ENCODE measurements at places on chromosomes 2 and 18.

DNA sequence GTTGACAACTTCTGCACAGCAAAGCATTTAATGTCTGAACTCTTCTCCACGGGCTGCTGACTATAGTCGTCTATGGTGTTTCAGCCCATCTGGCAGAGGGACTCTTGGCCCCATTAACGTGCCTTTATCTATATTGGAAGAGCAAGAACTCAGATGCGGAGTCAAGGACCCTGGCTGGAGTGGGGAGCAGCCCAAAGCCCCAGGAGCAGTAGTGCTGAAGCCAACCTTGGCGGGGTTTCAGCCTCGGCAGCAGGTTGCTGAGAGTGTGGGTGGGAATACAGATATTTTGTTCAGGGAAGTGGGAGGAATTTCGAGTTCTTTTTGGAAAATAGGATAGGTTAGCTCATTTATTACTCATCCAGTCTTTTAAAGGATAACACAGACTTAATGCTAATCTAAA, 34.2 kb downstream of the TMEM17 start:
- DNase-seq, result no peak

- DNase-seq, result no peak
Observed at GRCh38 chr2:3290655-3291054, 87.0 kb downstream of the EIPR1 start.

GRCh38 chr2:45773909-45774308, 122.4 kb downstream of the PRKCE start:
- DNase-seq, result no peak

GRCh38 chr2:168790226-168790902, 12.1 kb upstream of the NOSTRIN start:
- no peak for DNase-seq

DNA sequence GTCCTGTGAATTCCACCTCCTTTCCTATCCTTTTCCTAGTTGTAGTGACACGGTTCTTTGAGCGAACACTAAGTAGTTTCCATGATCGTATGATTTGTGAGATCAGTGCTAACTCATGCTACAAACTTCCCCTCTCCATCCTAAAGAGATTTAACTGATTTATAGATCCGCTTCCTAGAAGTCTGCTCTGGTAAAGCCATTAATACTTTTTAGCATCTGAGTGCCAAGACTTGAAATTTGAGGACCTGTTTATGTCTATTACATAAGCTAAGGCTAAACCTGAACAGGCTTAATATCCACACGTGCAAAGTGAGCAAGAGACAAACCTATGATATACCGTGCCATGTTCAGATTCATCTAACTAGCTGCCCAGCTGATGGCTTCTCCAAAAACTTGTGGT, 14.9 kb downstream of the PROKR1 start:
- DNase-seq, result no peak

DNA sequence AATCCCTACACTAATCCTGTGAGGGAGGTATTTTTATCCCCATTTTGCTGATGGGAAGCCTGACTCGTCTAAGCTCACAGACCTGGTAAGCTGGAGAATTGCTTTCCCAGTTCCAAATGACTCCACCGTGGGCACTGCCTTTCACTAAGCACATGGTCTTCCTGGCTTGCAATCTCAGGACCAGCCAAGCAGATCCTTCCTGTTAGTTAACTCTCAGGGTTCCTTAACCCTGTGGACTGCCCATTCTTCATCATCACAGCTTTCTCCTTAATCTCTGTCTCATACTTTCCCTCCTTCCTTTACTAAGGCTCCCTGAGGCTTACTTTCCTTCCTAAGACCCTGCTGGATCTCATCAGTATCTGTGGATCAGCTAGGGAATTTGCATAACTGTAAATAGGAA, 122.2 kb upstream of the ZEB2 start:
- no peak for DNase-seq

- no peak for DNase-seq
Observed at GRCh38 chr2:174664084-174664759, 66.6 kb upstream of the WIPF1 start.

DNA sequence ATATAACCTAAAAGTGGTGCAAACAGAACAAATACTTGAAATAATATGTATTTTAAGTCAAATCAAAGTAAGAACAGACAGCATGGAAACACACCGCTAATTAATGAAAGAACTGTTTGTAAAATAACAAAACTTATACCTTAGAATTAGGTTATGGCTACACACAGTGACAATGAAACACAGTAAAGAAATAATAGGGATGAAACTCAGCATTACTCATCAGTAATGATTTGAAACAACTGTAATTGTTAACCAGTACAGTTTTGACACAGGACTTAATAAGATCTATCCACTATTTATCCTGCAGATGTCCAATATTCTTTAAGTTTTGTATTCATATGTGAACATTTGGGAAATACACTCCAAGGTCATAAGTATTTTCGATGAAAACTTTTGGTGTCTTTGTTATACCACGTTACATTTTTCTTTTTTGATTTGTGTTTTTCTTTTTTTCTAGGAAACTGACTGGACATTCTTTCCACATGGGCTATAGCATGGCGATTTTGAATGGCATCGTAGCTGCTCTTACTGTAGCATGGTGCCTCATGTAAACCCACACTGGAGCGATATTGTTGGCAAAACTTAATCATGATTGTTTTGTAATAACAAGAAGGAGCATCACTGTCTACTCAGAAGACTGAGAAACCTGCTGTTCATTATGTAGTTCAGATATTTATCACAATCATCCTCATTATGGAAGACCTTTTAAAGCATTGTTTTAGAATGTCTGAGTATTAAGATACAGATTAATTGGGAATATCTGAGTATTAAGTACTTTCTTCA, 41.1 kb downstream of the ARL6IP6 start:
- no peak for DNase-seq

- no peak for DNase-seq
Observed at GRCh38 chr2:128403814-128404708, 85.4 kb upstream of the HS6ST1 start.

DNA sequence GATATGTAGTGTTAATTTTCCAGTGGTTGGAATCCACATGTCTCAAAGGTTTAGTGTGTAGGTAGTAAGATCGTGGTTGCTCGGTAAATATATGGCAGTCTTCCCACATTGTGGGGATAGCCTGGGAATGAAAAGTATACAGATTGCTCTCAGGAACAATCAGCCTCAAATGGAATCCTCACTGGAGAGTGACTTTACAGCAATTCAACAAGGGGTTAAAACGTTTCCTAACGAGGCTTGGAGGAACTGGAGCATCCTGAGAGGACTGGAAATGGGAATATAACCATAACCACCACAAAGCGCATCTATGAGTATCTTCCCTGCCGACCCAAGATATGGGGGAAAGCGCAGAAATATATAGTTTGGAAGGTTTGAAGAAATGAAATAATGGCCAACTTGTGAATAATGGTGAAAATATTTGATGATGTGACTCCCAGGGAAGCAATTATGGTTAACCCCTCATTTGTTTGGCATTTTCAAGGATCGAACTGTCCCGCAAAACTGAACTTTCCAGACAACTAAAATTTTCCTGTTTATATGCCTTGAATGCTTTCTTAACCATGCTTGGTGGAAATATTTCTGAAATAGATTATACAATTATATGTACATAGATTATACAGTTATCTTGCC, 100.7 kb upstream of the FOSL2 start:
- no peak for DNase-seq

DNA sequence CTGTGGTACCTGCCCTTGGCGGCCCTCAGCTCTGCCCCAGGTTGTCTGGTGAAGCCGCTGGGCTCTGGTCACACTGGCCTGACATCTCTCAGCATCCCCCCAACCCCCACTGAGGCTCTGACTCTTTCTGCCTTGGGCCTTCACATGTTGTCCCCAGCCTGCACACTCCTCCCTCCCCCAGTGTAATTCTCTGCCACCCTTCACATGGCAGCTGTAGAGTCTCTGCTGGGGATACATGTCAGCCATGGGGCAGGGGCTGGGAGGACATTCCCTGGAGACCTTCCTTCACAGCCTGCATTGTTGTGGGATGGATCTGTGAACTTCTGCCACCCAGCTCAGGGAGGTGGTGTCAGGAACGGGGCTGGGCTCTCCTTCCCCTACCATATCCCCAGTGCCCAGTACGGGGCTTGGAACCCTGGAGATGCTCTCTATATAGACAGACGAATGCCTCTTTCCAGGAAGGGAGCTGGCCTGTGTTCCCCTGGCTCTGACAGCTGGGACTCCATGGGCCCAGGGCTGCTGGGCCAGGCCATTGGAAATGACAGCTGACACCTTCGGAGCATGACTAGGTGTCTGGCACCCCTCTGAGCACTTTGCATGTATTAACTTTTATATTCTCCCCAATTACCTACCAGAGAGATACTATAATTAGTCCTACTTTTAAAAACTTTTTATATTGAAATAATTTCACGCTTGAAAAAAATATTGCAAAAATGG, 151.5 kb downstream of the INHBB start:
- no peak for DNase-seq

DNA sequence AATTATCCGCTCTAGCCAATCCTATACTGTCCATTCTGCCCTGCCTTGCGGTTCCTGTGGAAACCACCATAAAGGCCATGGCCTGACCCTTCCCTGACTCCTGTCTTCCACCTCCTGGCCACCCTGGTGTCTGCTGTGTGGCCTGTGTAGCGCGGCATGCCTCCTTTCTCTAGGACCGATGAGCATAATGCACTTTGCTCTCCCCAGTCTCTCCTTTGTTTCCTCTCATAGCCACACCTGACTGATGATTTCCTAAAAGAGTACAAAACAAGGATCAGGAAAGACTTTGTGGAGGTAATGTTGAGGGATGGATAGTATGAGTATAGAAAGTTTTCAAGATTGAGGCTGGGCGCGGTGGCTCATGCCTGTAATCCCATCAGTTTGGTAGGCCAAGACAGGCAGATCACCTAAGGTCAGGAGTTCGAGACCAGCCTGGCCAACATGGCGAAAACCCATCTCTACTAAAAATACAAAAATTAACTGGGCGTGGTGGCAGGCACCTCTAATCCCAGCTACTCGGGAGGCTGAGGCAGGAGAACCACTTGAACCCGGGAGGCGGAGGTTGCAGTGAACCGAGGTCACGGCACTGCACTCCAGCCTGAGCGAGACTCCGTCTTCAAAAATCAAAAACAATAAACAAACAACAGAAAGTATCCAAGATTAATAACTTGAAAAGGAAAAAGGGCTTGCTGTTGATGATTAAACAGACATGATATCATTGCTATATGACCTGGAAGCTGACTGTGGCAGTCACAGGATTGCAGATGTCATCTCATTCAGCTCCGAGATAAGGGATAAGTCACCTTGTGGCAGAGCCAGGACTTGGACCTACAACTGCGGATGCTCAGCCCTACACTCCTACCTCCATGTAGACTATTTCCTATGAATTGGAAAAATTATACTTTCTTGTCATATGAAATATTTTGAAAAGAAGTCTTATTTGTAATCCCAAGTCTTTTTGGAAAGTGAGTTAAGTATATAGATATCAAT, 16.6 kb downstream of the SOWAHC start:
- no peak for DNase-seq

DNA sequence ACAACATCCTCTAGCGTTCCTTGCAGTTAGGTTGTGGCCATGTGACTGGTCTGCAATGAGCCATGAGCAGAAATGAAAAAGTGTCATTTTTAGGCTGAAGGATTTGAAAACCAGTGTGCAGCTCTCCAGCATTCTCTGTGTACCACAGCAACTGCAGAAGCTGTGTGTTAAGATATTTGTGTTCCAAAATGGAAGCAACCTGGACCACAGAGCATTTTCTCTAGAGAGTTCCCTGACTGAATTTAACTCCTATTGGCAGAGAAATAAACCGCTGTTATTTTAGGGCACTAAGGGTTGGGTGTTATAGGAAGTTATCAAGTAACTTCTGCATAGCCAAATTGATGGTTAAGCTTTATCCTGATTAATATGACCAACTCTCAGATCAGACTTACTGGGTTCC, 257.2 kb upstream of the THUMPD2 start:
- DNase-seq, result no peak

DNA sequence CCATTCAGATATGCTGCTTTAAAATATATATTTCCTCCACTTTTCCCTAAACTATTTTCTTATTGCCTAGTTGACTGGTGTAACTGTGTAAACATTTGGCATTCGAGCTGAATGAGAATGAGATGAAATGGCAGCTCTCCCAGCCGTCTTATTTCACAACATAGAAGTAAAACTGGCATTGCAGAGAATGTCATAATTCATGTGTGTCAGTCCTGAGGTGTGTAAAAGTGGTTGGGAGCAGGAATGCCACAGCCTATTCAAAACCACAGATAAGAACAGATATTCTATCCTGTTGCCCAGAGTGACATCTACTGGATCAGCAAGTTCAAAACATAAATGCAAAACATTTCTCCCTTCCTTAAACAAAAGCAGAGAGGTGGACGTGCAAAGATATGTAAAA, 565.5 kb upstream of the CHAC2 start:
- no peak for DNase-seq

DNA sequence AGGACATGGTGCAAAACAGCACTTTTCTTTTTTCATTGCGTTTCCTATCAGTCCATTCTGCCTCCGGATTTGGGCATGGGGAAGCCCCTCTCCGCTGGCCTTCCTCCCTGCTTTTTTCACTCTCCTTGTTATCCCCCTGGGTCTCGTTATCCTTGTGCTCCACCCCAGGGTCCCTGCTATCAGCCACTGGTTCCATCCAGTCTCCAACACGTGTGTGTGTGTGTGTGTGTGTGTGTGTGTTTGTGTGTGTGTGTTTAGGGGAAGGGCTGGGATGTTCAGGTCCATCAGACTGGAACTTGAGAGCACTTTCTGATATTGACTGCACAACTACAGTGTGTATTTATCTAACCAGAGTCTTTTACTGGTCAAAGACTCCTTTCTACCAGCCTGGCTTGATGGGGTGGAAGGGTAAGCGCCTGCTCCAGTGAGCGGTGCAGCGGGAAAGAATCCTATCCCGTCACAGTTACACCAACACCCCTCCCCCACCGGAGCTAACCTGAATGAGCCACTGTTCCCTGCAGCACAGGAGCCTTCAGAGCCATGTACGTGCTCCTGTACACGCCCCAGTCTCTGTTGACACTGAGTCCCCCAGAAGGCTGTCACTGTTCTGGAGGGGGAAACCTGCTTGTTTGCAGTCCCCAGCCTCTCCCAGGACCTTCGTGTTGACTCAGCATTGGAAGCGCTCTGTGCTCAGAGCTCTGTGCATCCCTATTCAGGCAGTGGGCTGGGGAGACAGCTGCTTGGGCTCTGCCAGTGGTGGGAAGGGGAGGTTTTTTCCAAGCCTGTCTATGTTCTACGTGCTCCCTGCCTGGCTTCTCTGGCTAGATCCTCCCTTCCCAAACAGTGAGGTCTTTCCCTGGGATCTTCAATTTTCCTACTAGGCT, 4.6 kb downstream of the INHA start:
- no peak for DNase-seq

GRCh38 chr2:191298306-191298705, 53.1 kb downstream of the MYO1B start:
- DNase-seq, result no peak

DNA sequence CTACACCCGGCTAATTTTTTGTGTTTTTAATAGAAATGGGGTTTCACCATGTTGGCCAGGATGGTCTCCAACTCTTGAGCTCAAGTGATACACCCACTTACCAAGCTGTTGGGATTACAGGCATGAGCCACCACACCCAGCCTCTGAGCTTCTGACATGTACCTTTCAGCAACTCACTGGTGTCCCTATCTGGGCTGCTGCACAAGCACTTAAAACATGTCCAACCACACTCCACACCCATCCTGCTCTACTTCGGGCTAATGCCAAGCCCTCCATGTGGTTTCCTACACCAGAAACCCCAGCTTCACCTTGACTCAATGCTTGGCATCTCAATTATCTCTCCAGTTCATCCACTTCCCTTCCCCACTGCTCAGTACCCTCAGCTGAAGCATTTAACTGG, 22.4 kb upstream of the ARMC9 start:
- no peak for DNase-seq
